ENCODE measurements at places on chromosomes 5 and 9.

GRCh38 chr5:119954106-119954505 lies 324.7 kb downstream of the FAM170A start:
- no peak for ATAC-seq

GRCh38 chr5:157732596-157733262 lies 1.5 kb downstream of the THG1L start:
- no peak for ATAC-seq

GRCh38 chr5:43007911-43008362 lies 32.2 kb downstream of the ANXA2R start:
- ATAC-seq, result peak; percentile 74

DNA sequence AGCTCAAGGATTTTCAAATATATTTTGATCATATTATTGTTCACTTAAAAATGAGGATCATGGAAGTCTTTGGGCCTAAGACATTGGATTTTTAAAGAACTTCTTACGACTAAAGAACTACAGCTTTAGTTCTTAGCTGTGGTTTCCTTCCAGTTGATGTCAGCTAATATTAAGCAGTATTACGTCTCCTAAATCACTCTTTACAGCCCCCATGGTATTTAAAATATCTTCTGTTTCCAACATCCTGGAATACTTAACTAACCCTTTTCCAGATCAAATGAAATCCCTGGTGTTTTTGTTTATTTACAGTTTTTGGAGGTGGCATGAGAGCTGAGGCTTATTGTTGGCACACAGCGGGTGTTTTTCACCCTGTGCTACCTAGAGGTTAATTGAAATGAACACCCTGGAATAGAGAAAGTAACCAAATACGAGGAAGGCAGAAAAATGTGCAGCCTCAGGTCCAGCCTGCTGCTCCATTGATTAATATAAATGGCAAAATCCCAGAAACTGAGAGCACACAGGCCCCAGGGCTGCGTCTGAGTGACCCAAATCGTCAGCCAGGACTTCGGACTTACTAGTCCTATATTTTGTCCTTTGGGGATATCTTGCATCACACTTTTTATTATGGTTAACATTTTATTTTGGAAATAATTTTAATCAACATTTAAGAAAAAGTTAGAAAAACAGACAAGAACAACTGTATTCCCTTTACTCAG lies 52.3 kb upstream of the ICE1 start:
- no peak for ATAC-seq

- no peak for ATAC-seq
Measured at GRCh38 chr9:77933019-77933418, 98.6 kb downstream of the GNAQ start.

DNA sequence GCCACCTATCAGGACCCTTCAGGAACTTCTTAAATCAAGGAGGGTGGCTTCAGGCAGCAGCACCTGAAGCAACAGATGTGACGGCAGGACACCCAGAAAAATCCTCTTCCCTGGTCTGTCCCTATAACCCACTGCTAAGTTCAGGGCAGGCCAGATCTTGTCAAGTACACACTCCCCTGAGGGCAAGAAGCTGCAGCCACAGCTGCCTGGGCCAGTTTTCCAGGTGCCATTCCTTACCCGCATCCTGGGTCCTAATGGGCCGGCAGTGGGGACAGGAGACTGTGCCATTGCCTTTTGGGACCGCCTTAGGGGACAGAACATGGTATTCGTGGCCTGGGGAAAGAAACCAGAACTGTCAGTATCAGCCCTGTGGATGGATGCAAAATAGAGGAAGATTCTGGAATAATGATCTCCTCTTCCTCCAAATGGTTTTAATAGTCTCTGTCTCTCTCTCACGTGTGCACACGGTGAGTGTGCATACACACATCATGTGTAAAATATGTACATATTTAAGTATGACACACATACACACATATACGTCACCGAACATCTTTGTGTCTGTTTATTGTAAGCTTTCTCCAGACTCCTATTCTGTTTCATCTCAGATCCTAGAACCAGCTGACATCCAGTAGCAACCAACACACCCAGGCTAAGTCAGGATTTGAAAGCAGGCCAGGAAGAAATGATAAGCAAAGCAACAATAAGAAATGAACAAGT lies 14.0 kb downstream of the ORM2 start:
- ATAC-seq, result no peak

DNA sequence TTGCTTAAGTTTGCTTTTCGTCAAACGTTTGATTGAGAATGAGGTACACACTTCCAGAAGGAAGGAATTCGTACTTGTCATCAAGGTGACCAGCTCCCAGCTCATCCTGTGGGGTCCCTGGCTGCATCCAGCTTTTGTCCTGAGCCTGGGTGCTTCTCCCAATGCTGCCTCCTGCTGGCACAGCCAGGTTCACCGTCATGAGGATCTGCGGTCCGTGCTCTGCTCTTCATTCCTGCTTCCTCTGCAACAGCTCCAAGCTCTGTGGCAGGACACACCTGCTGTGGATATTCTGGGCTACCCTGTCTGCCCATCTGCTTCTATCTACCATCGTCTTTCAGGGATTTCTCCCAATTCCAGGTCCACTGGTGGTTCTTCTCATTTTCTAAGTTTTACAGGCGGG lies 13.3 kb upstream of the UBE2QL1 start:
- ATAC-seq, result no peak

DNA sequence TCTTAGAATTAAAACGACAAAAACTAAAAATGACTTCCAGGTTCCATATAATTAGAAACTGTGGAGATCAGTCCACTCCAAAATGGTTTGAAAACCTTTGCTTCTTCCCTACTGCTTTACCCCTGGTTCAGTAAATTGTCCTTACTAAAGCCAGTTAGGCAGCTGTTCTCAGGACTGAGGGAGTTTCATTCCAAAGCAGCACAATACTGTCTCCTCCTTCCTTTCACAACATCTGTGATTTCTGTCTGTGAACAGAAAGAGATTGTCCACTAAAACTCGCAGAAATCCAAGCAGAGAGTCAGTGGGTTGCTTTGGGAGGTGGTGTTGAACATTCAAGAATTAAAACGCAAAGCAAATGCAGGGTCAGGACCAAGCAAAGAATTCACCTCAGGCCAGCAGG lies 740.8 kb upstream of the ZNF608 start:
- ATAC-seq, result no peak

DNA sequence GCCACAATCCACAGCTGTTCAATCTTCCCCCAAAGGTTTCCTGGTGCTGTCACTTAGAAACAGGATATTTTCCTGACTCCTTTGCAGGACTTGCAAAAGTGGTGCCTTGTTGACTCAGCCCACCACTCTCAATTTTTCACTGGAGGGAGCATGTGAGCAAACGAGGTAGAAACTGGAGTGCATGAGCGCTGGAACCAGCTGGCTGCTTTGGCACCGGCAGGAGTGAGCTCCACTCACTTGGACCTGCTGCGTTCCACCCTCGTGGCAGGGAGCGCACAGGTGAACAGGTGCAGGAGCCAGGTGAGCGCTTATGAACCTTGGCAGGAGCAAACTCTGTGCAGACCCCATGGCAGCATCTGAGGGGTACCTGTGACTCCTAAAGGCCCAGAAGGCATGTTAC lies 364.1 kb upstream of the RORB start:
- ATAC-seq, result no peak

DNA sequence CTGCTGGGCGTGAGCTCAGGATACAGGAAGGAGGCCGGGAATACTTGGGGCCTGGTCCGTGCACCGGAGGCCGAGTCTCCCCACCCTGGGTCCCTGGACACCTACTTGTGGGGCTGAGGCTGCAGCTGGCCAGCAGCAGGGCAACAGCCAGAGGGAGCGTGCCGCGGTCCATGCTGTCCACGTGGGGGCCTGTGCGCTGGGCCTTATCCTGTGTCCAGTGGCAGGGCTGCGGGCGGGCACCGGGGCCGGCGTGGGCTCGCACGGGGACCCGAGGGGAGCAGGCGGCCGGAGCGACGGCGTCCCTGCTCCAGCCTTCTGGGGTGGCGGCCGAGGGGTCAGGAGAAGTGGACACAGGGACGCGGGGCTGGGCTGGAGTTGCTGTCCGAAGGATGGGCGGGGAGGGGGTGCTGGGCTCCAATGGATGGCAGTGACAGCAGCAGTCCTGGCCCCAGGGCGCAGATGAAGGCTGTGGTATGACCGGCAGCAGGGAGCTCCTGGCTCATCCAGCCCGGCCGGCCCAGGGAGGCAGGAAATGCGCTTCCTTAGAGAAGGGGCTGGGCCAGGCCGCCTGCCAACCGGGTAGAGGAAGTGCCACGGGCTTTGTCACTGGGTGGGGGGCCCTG lies at the start of gene ENG:
TSS of gene ENG (minus strand) at position 475 of the 623 bp plus-strand sequence. CDS start at position 172, 303 bp downstream.
- ATAC-seq, result peak; percentile 40

- ATAC-seq, result no peak
Measured at GRCh38 chr5:142663246-142663645, 22.6 kb downstream of the FGF1 start.

DNA sequence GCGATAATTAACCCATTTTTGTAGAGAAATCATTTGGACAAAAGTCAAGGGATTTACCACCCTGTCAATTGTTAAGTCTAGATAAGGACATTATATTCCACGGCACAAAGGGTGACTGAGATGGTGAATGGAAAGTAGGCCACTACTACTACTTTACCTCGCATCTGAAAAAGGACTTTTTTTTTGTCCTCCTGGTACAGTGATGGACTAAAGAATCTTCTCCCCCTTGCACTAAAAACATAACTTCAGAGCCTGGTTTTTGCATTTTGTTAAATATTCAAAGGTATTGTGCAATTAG lies 147.5 kb downstream of the EBF1 start:
- no peak for ATAC-seq

DNA sequence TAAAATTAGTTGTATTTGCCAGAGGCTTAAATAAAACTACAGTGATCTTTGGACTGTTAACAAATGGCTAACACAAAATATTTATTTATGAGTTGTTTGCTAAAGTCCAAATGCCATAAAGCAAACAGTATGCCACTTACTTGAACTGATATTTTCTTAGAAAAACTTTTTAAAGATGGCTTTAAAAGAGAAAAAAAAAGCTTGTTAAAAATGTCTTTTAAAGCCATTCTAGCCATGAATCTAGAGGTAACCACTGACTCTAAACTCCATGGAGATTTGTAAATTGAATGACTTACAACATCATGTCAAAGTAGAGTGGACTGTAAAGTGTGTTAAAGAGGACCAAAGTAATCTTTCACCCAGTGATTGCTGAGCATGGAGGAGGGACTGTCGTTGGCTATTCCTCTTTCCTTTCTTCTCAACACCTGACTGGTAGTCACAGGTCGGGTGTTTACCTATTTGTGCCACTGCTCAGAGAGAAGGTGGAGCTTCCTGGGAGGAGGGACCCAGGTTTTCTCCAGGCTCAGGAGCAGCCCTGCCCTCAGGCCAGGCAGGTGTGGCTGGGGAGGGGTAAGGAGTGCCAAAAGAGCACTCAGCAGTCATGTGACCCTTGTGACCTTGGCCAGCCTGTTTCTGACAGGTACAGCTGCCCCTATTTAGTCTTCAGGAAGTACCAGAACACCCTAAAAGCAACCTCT lies 69.1 kb upstream of the TJP2 start:
- ATAC-seq, result no peak

DNA sequence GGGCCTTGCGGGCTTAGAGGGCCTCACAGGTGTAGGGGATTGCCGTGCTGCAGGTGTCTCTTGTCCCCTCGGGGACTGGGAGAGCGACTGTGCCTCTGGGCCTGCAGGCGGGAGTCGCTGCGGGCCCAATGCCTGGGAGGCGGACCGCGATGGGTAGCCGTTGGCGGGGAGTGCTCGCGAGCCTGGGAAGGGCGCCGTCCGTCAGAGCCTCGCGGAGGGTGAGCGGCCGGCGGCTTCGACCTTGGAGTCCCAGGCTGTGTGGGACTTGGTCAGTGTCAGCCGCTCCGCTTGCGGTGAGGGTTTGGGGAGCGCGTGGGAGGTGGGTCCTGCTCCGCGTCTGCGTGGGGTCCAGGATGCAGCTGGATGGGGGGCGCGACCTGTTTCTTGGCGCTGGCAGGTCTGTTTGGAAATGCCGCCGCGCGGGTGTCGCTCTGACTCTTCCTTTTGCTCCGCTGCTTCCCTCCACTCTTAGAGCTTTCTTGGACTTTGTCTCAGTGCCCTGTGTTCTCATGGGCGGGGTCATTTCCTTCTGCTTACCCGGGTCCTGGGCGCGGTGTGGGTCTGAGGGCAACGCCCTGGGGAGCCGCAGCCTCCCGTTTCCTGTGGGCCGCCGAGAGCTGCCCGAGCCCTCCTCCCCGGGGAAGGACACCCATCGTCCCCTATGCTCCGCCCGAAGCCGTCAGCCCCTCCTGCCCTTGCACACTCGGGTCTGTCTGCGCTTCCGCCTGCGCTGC lies 88.9 kb upstream of the CACNA1B start:
- ATAC-seq, result peak; percentile 66

- peak; percentile 44 for ATAC-seq
Measured at GRCh38 chr5:177132136-177133095, 1.2 kb upstream of the NSD1 start.

- no peak for ATAC-seq
Measured at GRCh38 chr5:106818552-106818951, 852.2 kb downstream of the EFNA5 start.

DNA sequence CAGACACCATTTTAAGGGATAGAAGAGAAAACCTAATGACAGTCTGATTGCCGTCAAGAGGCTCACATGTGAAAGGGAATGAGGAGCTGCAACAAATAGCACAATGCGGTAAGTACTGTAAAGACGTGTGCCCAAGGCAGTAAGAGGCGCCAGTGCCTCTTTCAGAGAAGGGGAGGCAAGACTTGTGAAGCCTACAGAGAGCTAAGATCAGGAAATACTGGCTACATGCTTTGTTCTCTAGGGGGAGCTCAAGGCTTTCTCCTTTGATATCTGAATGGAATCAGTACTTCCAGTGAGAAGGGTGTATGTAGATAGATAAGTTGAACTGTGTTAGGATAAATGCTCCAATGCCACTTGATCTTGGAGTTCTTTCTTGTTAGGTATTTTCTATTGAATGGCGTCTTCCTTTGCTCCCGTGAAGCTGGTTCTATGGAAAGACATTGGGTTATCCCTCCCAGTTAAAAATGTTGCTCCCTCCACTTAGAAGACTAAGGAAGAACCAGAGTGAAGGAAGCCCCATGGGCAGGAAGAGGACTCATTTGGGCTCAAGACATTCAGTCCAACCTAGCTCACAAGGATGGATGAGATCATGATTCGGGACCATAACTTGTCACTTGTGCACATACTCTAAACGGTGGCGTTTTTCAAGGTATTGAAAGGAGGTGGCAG lies 23.5 kb upstream of the ALDOB start:
- peak; percentile 75 for ATAC-seq

DNA sequence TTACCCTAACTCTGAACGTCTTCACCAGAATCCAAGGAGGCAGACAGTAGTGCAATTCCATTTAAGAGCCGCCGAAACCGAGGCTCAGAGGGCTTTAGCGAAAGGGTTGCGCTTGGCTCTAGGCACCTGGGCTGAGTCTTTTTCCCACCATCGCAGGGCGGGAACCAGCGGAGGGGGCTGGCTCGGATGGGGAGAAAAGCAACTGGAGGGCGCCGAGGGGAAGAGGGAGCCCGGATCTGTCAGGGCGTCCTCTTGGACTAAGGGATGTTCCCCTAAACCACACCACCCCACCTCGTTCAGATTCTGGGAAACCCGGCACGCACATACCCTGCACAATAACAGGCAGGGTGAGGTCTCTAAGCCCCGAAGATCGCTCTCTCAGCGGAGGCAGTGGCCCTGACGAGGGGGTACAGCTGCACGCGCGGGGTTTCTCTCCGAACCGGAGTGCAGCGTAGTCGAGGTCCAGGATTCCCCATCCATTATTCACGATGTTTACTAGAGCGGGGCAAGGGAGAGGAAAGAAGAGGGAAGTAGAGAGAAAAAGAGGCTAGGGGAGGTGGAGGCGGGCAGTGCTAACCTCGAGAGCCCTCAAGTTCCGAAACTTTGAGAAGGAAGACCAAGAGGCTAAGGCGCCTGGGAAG lies 1.3 kb upstream of the POU4F3 start:
- no peak for ATAC-seq

Data from stimulated activated memory B cell treated with anti-CD40 and anti-IgM and Interleukin-4, amounts not matched to agents 10 μg/mL and 1 μg/mL and 100 μg/mL, for 72 hours (primary cell).